Osteocyte (in vitro differentiated cells): ENCODE measurements at places on chromosomes 6 and 20. TPM values are rescaled to one million over a fixed set of nuclear protein-coding genes. Genes with fewer than 3 reads are reported as not detected.

- no peak for DNase-seq
Measured at GRCh38 chr20:64090165-64090564, 6.0 kb upstream of the LKAAEAR1 start.

GRCh38 chr6:52537001-52537753 is 39.7 kb downstream of the TRAM2 start:
- DNase-seq, result no peak

HLA-DRB5 gene
- not detected in 2 replicates for total RNA-seq

RAET1E gene
- not detected in 2 replicates for total RNA-seq

GRCh38 chr6:125203395-125203794 is 49.8 kb downstream of the TPD52L1 start:
- DNase-seq, result no peak

RAD21L1 gene
- not detected in 2 replicates for total RNA-seq

- no peak for DNase-seq
Measured at GRCh38 chr20:52494244-52494643, 302.7 kb upstream of the ZFP64 start.

PARD6B gene
- 0.97 and 1.1 TPM in 2 replicates for total RNA-seq
